ENCODE measurements at places on chromosomes 1 and 21. TPM values are rescaled to one million over a fixed set of nuclear protein-coding genes. Genes with fewer than 3 reads are reported as not detected.

DNA sequence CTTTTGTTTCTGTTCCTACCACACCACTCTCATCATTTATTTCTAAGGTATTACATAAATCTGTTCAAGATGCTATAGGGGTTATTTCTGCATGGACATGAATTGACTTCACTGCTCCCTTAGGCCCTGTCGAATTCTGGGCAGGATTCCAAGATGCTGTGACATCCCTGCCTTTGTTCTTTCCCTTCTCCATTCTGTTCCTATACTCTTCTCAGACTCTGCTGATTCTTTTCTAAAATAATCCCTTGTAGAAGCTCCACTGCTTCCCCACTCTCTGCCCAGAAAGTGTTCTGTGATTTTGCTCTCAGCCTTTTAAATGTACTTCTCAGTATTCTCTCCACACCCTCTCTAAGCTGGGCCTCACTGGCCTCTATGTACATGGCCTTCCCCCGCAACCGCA is 99.2 kb downstream of the PHTF1 start:
- H3K27ac ChIP-seq, result no peak overlapping the region
- H3K27me3 ChIP-seq, result no peaks in the 10 kb centered on the region
- H3K4me1 ChIP-seq, result peaks cover 15% of the 10 kb centered on the region
- no peak overlapping the region for H3K4me3 ChIP-seq
- H3K36me3 ChIP-seq, result no peaks in the 10 kb centered on the region
- DNase-seq, result peak; percentile 26

DNA sequence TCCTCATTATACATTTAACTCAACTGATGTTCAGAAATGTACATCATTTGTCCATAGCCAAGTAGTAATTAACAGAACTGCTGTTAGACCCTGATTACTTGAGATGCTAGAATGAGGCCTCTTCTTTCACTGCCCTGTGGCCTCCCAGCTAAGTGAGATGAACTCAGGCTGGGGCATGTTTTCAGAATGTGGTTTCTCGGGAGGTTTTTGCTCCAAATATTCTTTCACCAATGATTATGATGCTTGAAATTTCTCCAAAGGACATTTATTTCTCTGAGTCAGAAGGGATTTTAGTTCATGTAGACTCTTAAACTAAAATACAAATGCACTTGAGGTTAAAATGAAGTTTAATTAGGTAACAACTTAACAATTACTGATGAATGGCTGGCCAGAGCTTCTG is 34.6 kb upstream of the ADAMTS5 start:
- no peaks in the 10 kb centered on the region for H3K36me3 ChIP-seq
- H3K4me3 ChIP-seq, result no peak overlapping the region
- no peaks in the 10 kb centered on the region for H3K27me3 ChIP-seq

DNA sequence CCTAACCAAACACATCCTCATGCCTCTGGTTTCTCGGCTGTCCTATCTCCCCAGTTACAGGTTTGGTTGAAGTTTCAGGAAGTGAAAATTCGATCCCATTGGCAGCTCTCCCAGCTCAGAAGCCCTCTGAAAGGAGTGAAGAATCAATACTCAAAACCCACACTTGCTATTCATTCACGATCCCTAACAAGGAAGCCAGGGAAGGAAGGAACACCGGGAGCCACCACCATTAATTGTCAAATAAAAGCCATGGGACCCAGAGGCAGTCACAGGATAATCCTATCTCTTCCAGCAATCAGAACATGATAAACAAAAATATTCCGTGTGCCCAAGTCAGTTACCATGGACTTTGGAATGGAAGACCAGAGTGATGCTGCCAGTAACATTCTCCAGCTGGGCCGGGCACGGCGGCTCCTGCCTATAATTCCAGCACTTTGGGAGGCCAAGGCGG is 7.0 kb downstream of the TMPRSS2 start:
- no peak for DNase-seq
- H3K4me1 ChIP-seq, result no peaks in the 10 kb centered on the region
- no peak overlapping the region for H3K4me3 ChIP-seq
- no peak overlapping the region for H3K27ac ChIP-seq
- H3K27me3 ChIP-seq, result no peaks in the 10 kb centered on the region

GRCh38 chr1:15915991-15916390 is 59.9 kb downstream of the ZBTB17 start:
- H3K27ac ChIP-seq, result no peak overlapping the region
- H3K27me3 ChIP-seq, result no peaks in the 10 kb centered on the region
- peaks cover 3% of the 10 kb centered on the region for H3K36me3 ChIP-seq
- DNase-seq, result no peak
- no peak overlapping the region for H3K4me3 ChIP-seq

DNA sequence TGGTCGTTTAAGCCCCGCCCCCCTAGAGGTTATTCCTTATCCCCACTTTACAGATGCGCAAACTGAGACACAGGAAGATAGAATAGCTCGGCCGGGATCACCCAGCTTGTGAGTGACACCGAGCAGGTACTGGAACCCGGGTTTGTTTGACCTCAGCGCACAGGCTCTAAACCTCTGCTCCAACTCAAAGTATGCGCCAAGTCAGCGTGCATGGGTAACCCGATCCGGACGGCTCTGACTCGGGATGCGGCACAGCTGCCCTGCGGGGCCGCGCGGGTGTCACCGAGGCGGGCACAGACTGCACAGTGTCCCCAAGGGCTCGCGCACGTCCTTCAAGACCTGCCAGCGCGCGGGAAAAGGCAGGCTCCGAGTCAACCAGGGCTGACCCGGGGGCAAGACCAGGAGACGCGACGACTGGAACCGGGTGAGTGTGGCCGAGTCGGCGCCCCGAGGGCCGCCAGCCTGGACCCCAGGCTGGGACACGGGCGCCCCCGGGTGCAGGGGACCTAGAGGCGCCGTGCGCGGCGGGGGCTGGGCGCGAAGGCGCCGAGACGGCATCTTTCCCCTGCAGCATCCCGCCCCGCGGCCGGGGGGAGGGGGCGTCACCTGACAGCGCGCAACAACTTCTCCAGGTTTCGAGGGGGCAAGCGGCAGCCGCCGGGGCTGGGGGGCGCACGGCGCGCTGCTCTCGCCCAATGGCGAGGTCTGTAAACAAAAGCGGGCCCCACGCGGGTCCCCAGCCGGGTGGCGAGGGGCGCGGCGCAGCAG is 101.9 kb upstream of the SOD1 start:
- H3K4me3 ChIP-seq, result no peak overlapping the region
- H3K27me3 ChIP-seq, result peaks cover 20% of the 10 kb centered on the region
- peaks cover 10% of the 10 kb centered on the region for H3K4me1 ChIP-seq
- H3K36me3 ChIP-seq, result no peaks in the 10 kb centered on the region
- no peak for DNase-seq
- H3K27ac ChIP-seq, result no peak overlapping the region

DNA sequence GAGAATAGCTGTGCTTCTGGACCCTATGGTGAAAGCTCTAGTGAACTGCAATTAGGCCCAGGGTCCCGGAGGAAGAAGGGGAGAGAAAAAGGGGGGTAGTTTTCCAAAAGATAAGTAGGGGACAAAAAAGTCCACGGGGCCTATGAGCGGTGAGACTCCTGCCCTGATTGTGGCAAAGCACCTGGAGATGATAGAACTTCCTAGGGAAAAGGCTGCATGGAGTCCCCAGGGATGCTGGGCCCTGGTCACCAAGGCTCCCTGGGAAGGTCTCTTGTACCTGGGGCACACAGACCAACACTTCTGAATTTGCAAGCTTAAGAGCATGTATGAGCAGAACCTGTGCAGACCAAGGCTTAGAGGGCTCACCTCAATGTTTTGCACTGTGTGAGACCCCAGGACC is 5.4 kb upstream of the SHISA4 start:
- H3K36me3 ChIP-seq, result no peaks in the 10 kb centered on the region
- peaks cover 6% of the 10 kb centered on the region for H3K4me1 ChIP-seq
- no peak overlapping the region for H3K4me3 ChIP-seq
- no peak for DNase-seq
- no peak overlapping the region for H3K27ac ChIP-seq
- no peaks in the 10 kb centered on the region for H3K27me3 ChIP-seq

DNA sequence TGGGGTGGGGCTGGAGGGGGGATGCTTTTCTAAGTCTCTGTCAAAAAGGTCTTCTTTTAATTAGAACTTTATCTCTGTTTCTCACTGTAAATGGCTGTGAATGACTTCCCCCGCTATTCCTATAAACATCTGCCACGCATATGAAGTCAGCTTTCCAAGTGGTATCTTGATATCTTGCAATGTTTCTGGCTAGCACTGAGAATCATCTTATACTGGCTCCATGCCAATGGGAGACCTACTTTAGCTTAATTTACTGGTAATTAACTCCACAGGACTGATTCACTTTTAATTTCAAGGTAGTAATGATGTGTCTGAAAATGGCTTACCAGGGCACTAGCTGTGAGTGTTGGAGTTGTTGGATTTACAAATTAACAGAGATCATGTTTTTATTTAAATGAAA is 4.3 kb downstream of the GPR88 start:
- no peaks in the 10 kb centered on the region for H3K36me3 ChIP-seq
- peaks cover 15% of the 10 kb centered on the region for H3K4me1 ChIP-seq
- H3K27ac ChIP-seq, result no peak overlapping the region

DNA sequence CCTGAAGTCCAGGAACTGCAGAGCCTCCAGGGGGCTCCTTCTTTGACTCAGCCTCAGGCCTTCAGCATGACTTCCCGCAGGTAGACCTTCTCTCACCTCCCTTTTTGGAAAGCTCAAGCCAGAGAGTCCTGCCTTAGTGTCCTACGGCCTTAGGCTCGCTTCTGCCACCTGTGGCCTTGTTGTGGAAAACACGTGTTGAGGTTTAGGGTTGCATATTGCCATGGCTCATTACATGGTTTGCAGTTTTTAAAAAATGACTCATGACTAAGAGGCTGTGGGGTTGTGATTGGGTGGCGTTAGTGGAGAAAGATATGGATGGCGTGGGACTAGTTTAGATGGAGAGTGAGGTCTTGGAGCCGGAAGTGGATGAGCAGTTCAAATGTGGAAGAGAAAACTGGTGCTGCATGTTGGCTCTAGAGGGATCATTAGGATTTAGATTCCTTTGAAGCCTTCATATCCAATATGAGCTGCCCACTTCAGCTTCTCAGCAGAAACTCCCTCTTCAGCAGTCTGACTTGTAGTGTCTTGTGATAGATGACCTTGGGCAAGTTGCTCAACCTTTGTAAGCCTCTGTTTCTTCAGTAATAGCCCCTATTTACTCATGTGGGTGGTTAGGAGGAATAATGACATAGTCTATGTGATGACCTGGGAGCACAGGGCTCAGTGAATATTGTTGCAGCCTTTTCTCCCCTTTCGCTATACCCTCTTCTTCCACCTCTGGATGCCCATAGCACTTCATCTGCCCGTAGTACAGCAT is 6.5 kb upstream of the FGGY start:
- DNase-seq, result peak; percentile 45
- no peaks in the 10 kb centered on the region for H3K36me3 ChIP-seq
- peaks cover 15% of the 10 kb centered on the region for H3K4me1 ChIP-seq

GRCh38 chr1:158163000-158163947 is 17.4 kb upstream of the CD1D start:
- H3K4me3 ChIP-seq, result no peak overlapping the region
- no peaks in the 10 kb centered on the region for H3K36me3 ChIP-seq
- peaks cover 4% of the 10 kb centered on the region for H3K27me3 ChIP-seq
- no peak for DNase-seq
- no peak overlapping the region for H3K27ac ChIP-seq

- H3K36me3 ChIP-seq, result no peaks in the 10 kb centered on the region
- H3K27me3 ChIP-seq, result peaks cover 6% of the 10 kb centered on the region
- peaks cover 24% of the 10 kb centered on the region for H3K4me1 ChIP-seq
- peak within 1 kb of the TSS; percentile 63 for H3K4me3 ChIP-seq
- DNase-seq, result peak; percentile 18
Observed at GRCh38 chr21:42218836-42219605, at the start of gene ABCG1. Gene ABCG1, plus strand, starts transcription at chr21:42219140. Its CDS starts 123 bp downstream, at chr21:42219263.

- DNase-seq, result no peak
- H3K4me3 ChIP-seq, result no peak overlapping the region
- H3K27me3 ChIP-seq, result no peaks in the 10 kb centered on the region
- no peaks in the 10 kb centered on the region for H3K4me1 ChIP-seq
- no peak overlapping the region for H3K27ac ChIP-seq
- H3K36me3 ChIP-seq, result no peaks in the 10 kb centered on the region
Observed at GRCh38 chr1:61496501-61496900, 228.4 kb downstream of the TM2D1 start.

- no peak for DNase-seq
- no peaks in the 10 kb centered on the region for H3K36me3 ChIP-seq
- H3K27me3 ChIP-seq, result peaks cover 15% of the 10 kb centered on the region
- H3K27ac ChIP-seq, result no peak overlapping the region
Observed at GRCh38 chr1:17177651-17178050, 27.3 kb upstream of the PADI1 start.

- no peaks in the 10 kb centered on the region for H3K36me3 ChIP-seq
- no peaks in the 10 kb centered on the region for H3K4me1 ChIP-seq
- no peak overlapping the region for H3K27ac ChIP-seq
- no peaks in the 10 kb centered on the region for H3K27me3 ChIP-seq
- DNase-seq, result no peak
Observed at GRCh38 chr1:7315316-7315715, 455.8 kb upstream of the VAMP3 start.

GRCh38 chr1:73824065-73824464 is 373.9 kb downstream of the LRRIQ3 start:
- H3K27me3 ChIP-seq, result no peaks in the 10 kb centered on the region
- H3K36me3 ChIP-seq, result no peaks in the 10 kb centered on the region
- DNase-seq, result no peak
- H3K4me3 ChIP-seq, result no peak overlapping the region

GRCh38 chr1:201673915-201674314 is 135.0 kb downstream of the NAV1 start:
- no peak for DNase-seq
- no peak overlapping the region for H3K4me3 ChIP-seq
- no peaks in the 10 kb centered on the region for H3K36me3 ChIP-seq
- H3K27me3 ChIP-seq, result no peaks in the 10 kb centered on the region

GRCh38 chr1:54002544-54003248 is 15.3 kb downstream of the LDLRAD1 start:
- no peaks in the 10 kb centered on the region for H3K36me3 ChIP-seq
- H3K27me3 ChIP-seq, result peaks cover 2% of the 10 kb centered on the region
- no peak overlapping the region for H3K27ac ChIP-seq

- H3K4me3 ChIP-seq, result peak overlapping the region; percentile 95
- peak; percentile 51 for DNase-seq
- H3K27ac ChIP-seq, result peak overlapping the region; percentile 83
- no peaks in the 10 kb centered on the region for H3K36me3 ChIP-seq
- H3K27me3 ChIP-seq, result no peaks in the 10 kb centered on the region
Observed at GRCh38 chr1:35931446-35932157, 697 bp downstream of the AGO3 start.

GRCh38 chr21:26043891-26044290 is 126.7 kb downstream of the APP start:
- no peak for DNase-seq
- H3K4me1 ChIP-seq, result peaks cover 7% of the 10 kb centered on the region
- H3K27ac ChIP-seq, result no peak overlapping the region
- H3K4me3 ChIP-seq, result no peak overlapping the region
- no peaks in the 10 kb centered on the region for H3K27me3 ChIP-seq

The DAB1 gene
- total RNA-seq, result not detected

The GPR3 gene
- 2.4 TPM for total RNA-seq

The REN gene
- total RNA-seq, result not detected

The GNG12 gene
- total RNA-seq, result 152 TPM

The BTBD8 gene
- total RNA-seq, result 1.7 TPM

The LAMC1 gene
- total RNA-seq, result 216 TPM

The KCNC4 gene
- total RNA-seq, result 12.3 TPM

The CRYZL1 gene
- total RNA-seq, result 42.1 TPM
